Activated CD4-positive, alpha-beta T cell treated with anti-CD3 and anti-CD28 coated beads, Interleukin-2, amount 10 ng/mL, durations not matched to agents 24 days and 14 days (primary cell): ENCODE measurements at places on chromosomes 4 and X.
A peak's percentile ranks its signal among the peaks of the same experiment; 100 is the strongest.

DNA sequence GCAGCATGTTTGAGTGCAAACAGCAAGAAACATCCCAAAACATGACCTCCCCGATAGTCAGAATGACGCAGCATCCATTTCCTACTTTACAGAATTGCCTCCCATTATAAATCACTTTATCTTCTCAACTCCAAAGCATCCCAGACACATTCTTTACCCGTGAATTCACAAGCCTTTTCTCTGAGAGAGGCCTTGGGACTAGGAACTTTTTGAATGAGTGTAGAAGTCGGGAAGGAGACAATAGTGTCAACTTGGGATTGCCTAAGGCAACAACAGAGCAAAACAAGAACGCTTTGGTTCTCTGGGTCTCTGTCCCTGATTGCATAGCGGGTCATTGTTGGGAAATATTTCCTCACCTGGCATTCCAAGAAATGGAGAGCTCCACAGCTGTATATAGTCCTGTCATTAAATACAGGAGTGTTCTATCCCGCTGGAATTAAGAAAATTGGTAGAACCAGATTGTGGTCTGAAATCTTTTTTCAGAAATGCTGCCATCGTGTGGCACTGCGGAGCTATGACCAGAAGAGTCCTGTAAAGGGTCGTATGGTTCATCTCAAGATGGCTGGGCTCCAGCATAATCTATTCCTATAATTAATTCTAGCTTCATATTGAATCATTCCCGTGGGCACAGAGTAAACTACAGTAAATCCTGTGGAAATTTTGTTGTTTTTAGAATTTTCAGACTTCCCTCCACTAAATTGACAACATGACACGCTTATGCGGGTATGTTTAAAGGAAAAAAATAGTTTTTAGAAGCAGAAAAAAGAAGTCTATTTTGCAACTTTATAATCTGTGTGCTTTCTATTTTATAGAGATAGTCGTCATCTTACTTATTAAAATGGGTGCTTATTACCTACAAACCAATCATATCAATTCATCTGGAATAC lies 2.0 kb upstream of the SPP1 start:
- DNase-seq: peak; percentile 77

DNA sequence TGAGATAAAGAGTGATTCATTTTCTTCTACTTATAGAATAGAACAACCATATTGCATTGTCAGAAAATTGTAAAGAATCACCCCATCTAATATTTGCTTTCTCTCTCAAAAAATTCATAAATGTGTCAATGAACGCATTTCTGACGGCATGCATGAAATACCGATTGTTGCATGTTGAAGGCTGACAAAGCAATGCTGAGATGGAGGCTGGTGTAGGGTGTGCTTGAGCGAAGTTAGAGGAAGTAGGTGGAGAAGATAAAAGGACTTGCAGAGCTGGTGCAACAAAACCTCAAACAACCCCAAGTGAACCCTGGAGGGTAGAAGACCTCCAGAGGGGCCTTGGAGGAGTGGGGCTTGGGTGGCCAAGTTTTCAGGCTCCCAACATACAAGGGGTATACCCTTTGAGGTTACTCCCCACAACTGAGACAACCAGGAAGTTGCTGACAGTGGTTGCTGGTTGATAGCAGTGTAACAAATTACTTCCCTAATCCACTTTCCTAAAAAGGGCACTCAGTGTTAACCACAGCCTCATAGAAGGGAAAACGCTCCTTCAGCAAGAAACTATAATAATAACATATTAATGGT lies 452.7 kb downstream of the NLGN4X start:
- no peak for DNase-seq

GRCh38 chr4:84852081-84852480 lies 114.4 kb downstream of the WDFY3 start:
- DNase-seq: no peak

DNA sequence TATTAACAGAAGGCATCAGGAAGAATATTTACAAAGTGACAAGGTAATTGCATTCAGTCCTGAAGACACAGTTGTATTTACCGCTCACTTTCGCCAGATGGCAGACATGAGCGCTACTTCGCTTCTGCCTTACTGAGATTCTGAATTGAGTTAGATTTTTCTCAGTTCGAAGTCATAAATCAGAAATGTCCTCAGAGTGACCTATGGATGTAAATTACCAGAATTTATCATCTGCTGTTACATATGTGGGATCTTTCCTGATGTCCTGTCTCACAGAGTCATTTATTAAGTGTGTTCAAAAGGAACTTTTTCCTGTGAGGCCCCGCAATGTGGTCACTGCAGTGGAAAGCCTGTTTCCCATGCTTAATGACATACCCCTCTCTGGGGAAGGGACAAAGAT lies 97.3 kb upstream of the DCLK2 start:
- peak; percentile 83 for DNase-seq

DNA sequence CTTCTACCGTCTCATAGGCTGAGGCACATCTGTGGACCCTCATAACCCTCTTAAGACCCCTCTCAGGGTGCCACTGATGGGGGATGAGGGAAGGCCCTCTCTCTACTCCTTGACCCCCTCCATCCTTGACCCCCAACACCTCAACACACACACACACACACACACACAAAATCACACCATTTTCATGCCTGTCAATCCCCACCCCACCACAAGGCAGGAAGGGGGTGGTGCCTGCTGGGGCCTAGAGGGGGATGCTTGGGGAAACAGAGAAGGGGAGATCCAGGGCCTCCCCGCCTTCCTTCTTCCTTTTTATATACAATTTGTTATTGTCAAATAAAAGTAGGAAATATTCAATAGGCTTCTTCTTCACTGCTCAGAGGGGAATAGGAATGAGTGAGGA lies 1.2 kb upstream of the EBP start:
- DNase-seq: peak; percentile 65

DNA sequence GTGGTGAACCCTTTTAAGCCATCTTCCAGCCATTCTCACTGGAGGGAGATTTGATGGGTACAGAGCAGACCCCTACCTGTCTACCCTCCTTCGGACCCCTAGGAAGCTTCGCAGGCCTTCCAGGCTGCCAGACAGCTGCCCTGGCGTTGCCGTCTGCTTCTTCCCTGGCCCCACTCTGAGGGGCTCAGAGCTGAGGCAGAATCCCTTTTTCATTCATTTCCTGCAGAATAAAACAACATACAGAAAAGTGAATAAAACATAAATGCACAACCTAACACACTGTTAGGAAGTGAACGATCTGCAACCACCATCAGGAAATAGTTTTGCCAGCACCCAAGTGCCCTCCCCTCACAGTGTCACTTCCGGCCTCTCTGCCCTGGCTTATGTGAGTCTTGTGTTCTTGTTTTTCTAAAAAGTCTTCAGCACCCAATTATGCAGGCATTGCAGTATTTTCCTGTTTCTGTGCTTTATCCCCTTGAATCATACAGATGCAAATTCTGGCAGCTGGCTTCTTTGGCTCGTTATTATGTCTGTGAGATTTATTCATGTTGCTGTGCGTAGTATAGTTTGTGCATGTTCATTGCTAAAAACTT lies 5.6 kb upstream of the ADD1 start:
- peak; percentile 91 for DNase-seq

DNA sequence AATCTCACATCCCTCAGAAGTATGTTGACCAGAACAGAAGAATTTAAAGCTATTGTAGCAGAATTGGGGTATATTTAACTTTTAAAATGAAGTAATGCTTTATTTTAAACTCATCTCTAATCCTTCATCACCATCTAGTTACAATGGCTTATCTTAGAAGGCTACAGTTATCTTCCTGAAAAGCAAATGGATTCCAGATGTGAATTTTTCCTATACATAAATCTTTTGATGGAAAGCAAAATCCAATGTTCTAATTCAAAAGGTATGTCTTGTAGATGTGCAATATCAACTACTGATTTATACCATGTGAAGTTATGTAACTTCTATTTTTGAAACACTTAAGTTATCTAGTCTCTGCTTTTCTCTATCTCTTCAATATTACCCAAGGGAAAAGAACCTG lies 47.6 kb downstream of the CCNG2 start:
- DNase-seq: no peak

GRCh38 chrX:7286168-7286837 lies 138.3 kb upstream of the PUDP start:
- DNase-seq: no peak

DNA sequence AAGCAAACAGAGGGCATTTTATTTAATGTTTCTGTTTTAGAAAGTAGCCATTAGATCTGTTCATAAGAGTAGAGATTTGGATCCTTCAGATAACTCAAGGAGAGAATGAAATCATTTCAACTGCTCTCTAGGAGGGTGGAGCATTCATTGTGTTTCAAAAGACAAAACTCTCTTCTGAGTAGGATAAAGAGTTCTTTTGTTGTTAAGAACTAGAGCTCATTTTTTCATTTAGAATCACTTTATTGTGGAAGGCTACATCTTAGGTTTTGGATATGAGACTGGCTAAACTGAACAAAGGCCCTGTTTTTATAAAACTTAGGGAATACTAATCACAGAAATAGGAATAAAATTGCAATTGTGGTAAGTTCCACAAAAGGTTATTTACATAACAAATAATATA lies 193.9 kb upstream of the PCDH10 start:
- no peak for DNase-seq

DNA sequence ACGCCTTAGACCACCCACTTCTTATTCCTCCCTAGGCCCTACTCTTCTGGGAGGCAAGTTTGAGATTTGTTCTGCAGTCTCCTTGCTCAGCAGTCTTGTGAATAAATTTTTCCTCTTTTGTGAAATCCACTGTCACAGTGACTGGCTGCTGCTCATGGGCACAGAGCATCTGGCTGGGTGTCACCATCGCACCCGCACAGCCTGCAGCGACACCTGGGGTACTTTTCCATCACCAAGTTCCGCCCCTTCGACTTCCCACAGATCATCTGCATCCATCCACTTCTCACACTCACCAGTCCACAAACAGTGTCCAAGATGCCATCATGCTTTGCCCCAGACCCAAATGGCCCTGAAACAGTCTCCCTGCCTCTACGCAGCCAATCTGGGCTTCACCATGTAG lies 36.4 kb upstream of the AFAP1 start:
- DNase-seq: no peak

- DNase-seq: no peak
These were observed 6.7 kb downstream of the ELF4 start for GRCh38 chrX:130103605-130104004.

DNA sequence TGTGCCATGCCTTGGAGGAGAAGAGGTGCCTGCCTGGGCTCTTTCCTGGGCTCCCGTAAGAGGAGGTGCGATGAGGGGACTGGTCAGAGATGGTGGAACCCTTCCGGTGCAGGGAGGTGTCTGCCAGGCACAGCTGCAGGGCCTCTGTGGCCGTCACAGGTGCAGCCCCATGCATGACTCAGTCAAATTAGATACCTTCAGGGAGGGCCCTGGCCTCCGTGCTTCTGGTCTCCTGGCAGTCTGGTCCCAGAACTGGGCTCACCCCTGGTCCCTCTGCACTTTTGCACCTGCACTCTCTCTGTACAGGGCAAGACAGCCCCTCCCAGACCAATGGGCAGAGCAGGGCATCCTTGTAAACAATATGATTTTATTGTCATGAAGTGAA lies 49.9 kb upstream of the LRPAP1 start:
- DNase-seq: no peak

GRCh38 chr4:133498149-133498548 lies 349.1 kb downstream of the PCDH10 start:
- DNase-seq: no peak

DNA sequence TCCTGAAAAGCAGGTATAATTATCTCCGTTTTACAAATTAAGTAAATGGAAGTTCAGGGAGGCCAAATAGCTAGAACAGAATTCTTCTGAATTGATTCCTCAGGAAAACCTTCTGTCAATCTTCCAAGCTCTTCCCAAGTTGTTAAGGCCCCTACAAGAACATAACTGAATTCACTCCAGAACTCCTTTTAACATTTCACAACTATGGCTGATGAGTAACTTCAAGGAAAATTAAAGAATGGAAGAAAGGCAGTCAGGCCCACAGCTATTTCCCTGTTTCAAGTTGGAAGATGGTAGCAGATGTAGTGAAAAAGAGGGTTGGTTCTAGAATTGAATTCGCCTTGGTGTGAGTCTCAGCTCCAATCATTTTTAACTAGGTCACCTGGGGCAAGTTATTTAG lies 15.9 kb downstream of the SETD7 start:
- DNase-seq: no peak

DNA sequence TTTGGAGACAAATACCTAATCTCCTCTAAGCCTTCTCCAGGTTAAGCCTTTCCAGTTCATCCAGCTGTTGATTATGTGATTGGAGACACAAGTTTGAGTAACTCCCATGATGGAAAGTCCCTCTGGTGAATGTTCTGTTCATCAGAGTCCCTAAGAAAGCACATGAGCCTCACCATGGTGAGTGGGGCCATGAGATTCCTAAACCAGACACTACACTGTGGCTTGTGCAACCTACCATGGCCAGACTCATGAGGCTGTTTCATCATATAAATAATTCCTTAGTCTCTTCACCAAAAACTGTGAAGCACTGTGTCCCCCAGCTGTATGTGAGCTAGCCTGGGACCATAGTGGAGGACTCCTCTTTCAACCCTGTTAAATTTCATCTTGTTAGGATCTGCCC lies 14.4 kb downstream of the PKD2 start:
- DNase-seq: no peak

DNA sequence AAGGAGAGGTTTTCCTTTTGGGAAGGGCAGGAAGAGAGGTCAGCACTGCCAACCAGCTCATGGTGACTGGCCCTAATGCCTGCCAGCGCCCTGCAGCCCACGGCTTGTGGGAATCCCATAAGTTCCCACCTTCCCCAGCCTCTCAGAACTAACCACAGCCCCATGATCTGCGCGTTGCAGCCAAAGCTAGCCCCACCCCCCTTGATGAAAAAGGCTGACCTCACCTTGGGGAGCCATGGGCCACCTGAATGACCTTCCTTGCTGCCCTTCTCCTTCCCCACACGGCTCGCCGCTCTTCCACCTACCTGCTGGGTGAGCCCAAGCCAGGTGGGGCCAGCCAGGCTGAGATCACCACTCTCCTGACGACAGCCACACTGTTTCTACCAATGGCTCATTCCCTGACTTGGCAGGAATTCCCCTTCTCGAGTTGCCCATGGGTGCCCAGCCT lies 3.9 kb upstream of the ELF4 start:
- DNase-seq: no peak
